Activated naive CD4-positive, alpha-beta T cell treated with Interleukin-2 at 50 U/mL for 16 hours (primary cell): ENCODE measurements at places on chromosomes 6 and 20.

- DNase-seq, result no peak
Observed at GRCh38 chr6:19851241-19852089, 14.3 kb downstream of the ID4 start.

DNA sequence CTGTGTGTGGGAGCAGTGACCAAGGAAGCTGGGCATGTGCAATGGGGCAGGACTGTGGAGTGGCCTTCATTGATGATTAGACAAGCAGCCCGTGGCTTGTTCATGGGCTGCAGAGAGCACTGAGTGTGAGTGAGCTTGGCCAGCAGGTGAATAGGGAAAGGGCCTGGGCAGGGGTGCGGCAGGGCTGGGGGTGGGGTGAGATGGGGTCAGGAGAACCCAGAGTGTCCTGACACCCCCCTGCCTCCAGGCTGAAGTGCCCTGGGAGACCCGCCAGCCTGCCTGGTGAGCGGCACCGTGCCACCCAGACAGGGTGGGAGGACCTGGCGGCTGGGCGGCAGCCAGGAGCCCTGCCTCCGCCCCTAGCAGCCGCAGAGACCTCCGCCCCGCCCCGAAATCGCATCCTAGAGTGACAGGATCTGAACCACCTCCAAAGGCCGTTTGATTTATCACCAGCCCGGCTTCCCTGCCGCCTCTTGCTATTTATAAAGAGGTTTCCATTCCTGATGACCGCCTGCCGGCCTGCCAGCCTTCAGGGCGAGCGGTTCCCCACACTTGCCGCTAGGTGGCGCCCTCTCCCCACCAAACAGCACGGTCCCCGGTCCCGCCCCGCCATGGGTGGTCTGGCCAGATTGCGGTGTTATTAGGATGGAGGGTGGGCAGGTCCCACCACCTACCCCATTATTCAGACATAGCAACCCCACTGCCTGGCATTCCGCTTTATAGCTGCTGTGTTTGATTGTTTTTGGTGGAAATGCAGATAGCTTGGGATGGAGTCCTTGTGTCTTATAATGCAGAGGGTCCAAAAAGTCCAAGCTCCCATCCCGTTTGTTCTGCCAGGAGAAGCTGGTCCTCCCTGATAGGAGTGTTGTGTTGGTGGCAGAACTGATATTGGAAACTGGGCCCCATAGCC lies 3.5 kb downstream of the MYLK2 start:
- peak; percentile 76 for DNase-seq

- no peak for DNase-seq
Observed at GRCh38 chr6:40540790-40541189, 46.4 kb downstream of the LRFN2 start.

- DNase-seq, result no peak
Observed at GRCh38 chr20:60232380-60232779, 274.2 kb downstream of the CDH26 start.

DNA sequence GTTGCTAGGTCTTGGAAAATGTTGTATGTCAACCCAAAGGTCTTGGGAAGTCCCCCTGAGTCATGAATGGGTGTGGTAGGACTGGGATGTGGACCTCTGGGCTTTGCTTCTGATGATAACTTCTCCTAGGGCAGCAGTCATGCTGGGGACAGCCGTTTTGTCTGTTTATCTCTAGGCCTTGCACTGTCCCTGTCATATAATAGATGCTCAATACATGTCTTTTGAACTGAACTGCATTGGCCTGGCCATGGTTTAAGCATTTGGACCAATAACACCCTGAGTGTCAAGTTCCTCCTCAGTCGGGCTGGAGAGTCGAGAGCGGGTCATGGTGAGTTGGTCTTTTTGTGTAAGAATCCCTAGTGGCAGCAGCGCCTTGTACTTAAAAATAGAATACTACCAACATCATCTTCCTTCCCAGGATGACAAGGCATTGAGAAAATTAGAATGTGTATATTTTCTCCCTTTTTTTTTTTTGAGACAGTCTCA lies 43.1 kb downstream of the E2F3 start:
- no peak for DNase-seq

- DNase-seq, result no peak
Observed at GRCh38 chr6:131976545-131977061, 25.4 kb upstream of the CCN2 start.

- DNase-seq, result no peak
Observed at GRCh38 chr20:4942331-4942730, 59.0 kb downstream of the SLC23A2 start.

- no peak for DNase-seq
Observed at GRCh38 chr6:140663094-140663493, 1288.6 kb upstream of the CITED2 start.

GRCh38 chr6:73511796-73512195 lies 9.0 kb downstream of the EEF1A1 start:
- no peak for DNase-seq

- DNase-seq, result peak; percentile 72
Observed at GRCh38 chr6:112016320-112016719, 37.6 kb upstream of the CCN6 start.

- DNase-seq, result no peak
Observed at GRCh38 chr20:56628015-56628872, 862 bp upstream of the TFAP2C start.

GRCh38 chr6:105560611-105561066 lies 157.8 kb upstream of the PREP start:
- no peak for DNase-seq

DNA sequence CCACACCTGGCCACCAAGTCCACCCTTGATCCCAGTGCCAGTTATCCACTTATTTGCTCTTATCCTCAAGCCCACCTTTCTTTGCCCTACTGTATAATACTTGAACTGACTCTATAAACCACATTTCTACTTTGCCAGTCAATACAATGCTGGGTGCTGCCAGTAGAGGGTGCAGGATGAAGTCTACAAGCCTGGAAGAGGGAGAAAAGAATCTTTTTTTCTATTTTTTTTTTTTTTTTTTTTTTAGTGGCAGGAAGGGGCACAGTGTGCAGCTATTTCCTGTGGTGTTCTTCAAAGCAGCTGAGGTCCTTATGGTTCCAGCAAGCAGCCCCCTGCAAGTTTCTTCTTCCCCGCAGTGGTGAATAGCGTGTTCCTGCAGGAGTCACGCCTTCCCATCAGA lies 22.2 kb upstream of the GABRR1 start:
- DNase-seq, result peak; percentile 15

DNA sequence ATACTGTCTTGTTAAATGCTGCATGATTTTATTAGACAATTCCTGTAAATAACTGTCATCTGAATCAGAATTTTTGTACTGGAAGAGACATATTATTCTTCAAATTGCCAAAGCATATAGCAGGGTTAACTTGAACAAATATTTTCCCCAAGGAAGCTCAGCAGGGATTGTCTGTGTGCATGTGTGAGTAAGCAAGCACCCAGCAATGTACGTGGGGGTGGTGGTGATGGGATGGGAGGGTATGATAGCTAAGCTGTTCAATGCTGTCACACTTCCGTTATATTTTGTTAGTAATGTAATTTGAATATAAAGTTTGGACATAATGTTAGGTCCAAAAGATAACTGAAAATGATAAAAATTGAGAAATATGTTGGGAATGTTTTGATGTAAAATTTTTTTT lies 118.1 kb downstream of the MYB start:
- DNase-seq, result no peak

- no peak for DNase-seq
Observed at GRCh38 chr6:107355659-107356058, 103.7 kb downstream of the PDSS2 start.

DNA sequence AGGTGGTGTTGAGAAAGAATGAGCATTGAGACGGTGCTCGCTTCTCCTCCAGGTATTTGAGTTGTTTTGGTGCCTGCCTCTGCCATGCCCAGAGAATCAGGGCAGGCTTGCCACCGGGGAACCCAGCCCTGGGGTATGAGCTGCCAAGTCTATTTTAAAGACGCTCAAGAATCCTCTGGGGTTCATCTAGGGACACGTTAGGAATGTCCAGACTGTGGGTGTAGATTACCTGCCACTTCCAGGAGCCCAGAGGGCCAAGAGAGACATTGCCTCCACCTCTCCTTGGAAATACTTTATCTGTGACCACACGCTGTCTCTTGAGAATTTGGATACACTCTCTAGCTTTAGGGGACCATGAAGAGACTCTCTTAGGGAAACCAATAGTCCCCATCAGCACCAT lies 28.3 kb downstream of the SAYSD1 start:
- no peak for DNase-seq

GRCh38 chr20:23826541-23827021 lies at the start of gene CST2:
TSS of gene CST2 (minus strand) at chr20:23826729. CDS start at chr20:23826660, 69 bp downstream.
- no peak for DNase-seq

GRCh38 chr6:120994573-120994967 lies 339.7 kb downstream of the TBC1D32 start:
- no peak for DNase-seq

DNA sequence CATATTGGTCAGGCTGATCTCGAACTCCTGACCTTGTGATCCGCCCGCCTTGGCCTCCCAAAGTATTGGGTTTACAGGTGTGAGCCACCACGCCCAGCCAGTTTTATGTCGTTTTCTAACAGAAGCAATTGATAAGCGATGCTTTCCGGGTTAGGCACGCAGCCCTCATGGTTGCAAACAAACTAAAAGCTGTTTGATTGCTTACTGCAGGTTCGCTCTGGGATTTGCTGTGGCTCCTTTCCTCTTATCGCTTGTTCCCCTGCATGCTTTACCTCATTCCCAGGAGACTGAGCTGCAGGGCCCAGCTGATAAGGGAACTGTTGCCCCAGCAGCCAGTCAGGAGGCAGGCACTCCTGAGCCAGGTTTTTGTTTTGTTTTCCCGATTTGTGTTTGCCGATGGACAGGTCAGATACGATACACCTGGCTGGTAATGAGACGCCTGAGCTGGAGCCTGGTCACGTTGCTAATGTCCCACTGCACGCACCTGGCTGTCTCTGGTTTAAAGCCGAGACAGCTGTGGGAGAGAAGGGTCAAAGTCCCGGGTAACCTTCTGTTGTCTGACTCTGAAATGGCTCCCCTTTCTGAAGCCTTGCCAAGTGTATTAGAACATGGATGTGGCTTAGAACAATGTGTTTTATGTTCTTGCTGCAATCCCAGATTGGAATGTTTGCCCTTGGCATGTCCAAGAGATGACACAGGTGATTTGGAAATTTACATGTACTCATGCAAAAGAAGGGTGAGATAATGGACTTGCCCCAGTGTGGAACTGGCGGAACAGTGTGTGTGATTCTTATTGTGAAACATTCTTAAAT lies 19.9 kb downstream of the DSP start:
- no peak for DNase-seq

DNA sequence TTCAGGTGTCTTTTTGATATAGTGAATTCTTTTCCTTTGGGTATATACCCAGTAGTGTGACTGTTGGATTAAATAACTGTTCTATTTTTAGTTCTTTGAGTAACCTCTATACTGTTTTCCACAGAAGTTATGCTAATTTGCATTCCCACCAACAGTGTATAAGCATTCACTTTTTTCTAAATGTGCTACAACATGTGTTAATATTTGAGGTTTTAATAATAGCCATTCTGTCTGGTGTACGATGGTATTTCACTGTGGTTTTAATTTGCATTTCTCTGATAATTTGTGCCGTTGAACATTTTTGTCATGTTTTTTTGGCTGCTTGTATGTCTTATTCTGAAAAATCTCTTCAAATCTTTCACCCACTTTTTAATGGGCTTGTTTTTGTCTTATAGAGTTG lies 563.5 kb downstream of the GRIK2 start:
- no peak for DNase-seq

GRCh38 chr6:67285770-67286495 lies 1349.1 kb upstream of the ADGRB3 start:
- DNase-seq, result no peak

DNA sequence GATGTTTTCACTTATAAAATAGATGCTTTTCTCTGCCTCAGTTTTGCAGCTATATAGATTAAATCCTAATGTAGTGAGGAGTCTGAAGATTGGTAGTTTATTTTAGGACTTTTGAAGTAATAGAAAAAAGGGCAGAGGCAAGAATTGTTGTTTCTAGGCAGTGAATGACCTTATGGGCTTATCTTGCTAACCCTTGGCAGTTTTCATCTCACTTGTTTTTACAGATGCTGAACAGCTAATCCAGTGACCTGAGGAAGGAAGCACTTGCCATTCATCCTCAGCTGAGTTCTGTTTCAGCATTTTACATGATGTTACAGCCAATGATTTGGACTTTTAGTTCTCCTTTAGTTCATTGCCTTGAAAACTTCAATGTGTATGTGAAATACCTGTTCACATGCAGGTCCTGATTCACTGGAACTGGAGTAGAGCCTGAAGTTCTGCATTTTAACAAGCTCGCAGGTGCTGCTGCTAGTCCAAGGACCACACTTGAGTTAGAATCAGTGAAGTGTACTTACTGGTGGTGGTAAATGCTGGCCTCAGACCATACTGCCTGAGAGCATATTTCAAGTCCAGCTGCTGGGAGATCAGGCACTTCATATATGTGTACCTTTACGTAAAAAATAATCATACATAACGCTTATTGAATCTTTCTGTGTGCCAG lies 86.9 kb downstream of the TULP4 start:
- no peak for DNase-seq

DNA sequence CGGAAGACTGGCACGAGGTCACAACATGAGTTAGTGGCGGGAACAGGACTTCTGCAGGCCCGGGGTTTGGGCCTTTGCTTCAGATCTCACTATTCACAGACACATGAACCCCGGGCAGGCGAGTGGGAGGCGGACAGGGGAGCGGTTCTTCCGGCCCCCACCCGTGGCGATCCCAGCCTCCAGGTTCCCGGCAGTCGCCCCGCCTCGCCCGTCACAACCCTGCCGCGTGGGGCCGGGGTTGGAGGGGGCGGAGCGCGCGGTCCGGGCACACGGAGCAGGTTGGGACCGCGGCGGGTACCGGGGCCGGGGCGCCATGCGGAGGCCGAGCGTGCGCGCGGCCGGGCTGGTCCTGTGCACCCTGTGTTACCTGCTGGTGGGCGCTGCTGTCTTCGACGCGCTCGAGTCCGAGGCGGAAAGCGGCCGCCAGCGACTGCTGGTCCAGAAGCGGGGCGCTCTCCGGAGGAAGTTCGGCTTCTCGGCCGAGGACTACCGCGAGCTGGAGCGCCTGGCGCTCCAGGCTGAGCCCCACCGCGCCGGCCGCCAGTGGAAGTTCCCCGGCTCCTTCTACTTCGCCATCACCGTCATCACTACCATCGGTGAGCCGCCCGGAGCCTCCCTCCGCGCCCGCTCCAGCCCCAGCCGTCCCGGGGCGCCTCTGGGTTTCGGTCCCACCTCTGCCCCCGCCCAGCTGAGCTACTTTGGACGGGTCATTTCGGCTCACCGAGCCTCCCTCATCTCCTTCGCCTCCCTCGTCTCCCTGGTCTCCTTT lies at the start of gene KCNK15:
Gene KCNK15, plus strand, starts transcription at position 268 of the 769 bp plus-strand sequence. Its CDS starts 46 bp downstream, at position 314.
- peak; percentile 60 for DNase-seq

- DNase-seq, result no peak
Observed at GRCh38 chr20:63076421-63076820, 69.7 kb upstream of the BHLHE23 start.

GRCh38 chr6:130699742-130700141 lies 127.5 kb upstream of the SMLR1 start:
- no peak for DNase-seq

GRCh38 chr20:57774951-57775350 lies 65.1 kb upstream of the PMEPA1 start:
- no peak for DNase-seq
